Kidney tubule cell (primary cell): ENCODE measurements at places on chromosomes 5 and 9.

DNA sequence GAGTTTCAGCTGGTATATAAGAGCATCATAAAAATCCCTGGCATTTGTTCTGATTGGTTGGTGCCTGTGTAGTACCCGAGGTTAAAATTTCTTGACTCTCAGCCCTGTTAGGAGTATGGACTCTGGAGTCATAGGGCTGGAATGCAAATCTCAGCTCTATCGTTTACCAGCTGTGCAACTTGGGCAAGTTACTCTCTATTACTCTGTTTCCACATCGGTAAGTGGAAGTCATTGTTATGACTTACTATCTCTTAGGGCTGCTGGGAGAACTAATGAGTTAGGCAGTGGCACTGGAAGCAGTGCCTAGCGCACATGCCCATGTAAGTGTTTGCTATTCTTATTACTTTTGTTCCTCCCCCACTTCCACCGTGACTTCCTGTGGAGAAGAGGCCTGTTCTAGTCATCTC is 141.6 kb downstream of the BOD1 start:
- DNase-seq, result peak; percentile 18

DNA sequence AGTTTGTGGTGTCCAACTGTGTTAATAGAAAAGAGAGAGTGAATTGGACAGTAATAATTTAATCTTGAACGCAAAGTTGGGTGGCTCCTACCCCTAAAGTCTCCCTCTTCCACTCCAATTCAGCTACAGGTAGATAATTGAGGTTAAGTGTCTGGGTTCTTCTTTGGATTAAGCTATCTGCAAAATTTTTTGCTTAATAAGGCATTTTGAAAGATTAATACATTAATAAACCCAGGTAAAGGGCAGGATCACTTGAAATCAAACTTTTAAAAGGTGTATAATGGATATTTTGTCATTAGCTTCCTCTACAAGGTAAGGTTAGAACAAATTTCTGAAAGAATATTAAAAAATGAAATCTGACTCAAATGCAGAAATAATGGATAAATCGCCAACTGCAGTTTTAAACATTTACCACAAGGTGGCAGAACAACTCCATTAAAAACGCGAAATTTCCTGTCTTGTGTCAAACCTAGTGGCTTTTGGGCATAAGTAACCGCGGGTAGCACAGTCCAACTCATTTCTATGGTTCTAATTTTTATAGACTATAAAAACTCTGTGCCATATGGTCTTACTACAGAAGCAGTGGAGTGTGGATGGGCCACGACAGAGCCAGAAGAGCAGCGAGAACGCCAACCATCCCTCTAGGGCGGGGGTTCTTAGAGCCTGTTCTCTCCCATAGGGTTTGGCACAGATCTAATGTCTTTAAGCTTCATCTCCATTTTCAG is 276.5 kb downstream of the ARHGEF28 start:
- DNase-seq, result peak; percentile 68

DNA sequence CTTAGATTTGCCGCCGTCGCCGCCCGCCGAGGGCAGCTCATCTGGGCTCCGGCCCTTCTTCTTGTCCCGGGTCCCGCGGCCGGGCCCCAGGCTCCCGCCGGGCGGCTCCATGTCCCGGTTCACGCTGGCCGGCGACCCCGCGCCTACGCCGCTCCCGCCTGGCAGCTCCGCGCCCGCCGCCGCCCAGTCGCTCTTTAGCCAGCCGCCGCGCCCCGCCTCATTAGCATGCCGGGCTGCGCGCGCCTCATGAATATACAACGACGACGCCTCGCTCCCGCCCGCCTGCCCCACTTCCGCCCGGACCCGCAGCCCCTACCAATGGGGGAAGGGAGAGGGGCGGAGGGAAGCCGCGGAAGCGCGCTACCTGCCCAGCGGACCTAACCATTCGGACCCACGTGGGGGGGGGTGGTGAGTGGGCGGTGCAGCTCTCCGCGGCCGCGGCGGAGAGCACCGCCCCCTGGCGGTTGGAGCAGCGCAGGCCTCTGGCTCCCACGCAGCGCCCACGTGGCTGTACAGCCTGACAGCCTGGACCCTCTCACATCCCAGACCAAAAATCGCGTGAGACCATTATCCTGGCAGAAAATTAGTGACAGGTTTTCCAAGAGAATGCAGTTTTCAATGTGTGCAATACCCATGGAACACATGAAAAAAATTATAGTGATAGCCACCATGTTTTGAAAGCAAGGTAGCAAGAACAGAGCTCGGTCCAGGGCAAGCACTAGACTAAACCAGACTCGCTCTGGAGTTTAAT is at the start of gene DIAPH1:
Gene DIAPH1 (minus strand): TSS at position 197 of the 751 bp plus-strand sequence. CDS start 86 bp downstream, at position 111.
- peak; percentile 97 for DNase-seq

DNA sequence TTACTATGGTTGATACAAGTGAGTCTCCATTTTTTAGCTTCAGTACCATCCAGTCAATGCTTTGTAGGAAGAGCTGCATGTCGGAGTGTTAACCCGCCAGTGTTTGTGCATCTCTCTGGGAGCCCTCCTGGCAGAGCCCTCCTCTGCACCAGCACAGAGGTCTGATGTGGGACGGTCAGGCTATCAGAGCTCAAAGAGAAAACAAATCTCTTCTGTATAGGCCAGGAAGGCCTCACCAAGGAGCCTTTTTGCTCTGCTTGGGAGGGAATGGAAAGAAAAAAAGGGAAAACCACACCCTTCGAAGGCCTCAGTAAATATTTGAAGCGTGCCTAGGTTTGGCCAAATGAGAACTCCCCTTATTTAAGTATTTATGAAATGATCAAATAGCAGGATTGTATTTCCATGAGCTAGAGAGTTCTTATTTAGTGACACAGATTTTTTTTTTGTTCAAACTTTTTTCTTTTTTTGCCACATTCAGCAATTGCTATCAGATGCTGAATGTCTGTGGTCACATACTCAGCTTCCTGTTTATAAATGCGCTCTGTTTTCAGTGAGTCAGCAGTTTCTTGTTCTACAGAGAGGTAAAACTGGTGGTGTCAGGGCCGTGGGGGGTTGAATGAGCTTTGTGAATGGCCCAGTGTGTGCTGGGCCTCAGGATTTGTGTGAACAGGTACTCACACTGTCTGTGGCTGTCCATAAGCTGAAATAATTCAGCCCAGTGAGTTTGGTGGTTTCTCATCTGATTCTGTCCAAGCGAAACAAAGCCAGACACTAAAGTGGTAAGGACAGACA is 226.6 kb downstream of the SNX18 start:
- peak; percentile 88 for DNase-seq

- DNase-seq, result no peak
Observed at GRCh38 chr9:129762985-129763926, 10.4 kb upstream of the PTGES start.

DNA sequence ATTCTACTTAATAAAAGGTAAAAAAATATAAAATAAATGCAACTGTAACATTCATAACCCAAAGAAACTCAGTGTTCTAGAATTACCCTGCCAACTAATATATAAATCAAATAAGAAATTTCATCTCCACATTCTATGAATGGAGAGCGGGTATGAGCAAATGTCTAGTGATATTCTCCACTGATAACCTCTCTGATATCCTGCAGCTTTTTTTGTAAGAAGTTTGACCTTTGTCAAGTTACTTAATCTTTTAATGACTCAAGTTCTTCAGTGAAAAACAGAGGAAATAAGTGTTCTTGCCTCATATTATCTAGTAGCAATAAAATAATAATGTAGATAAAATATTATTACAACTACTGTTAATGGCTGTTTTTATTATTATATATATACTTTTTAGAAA is 1275.6 kb upstream of the CDH9 start:
- no peak for DNase-seq

DNA sequence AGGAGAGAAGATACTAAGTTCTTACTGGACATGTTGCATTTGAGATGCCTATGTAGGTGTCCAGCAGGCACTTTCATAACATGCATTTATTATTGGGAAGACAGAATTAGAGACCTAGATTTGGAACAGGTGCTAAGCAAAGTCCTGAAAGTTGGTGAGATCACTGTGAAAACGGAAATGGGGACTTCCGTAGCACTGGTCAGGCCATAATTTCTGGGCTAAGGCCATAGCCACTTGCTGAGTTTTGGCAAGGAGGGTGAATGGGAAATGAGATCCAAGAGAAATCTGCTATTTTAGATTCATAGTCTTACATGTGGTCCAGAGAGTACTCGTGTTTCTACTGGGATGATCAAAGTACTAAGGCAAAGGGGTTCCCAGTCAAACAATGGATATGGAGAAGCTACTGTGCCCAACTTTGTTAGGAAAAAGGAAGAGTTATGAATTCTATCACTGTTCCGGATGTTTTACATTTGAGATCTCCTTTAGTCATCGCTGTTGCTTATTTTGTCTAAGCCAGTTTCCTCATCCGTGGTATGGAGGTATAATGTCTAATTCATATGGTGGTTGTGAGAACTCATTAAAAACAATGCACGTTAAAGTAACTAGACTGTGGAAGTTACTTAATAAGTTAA is 33.4 kb downstream of the TEK start:
- no peak for DNase-seq

- peak; percentile 96 for DNase-seq
Observed at GRCh38 chr9:38339087-38339486, 53.4 kb upstream of the ALDH1B1 start.

GRCh38 chr5:135478938-135479337 is 26.8 kb upstream of the TIFAB start:
- DNase-seq, result no peak

DNA sequence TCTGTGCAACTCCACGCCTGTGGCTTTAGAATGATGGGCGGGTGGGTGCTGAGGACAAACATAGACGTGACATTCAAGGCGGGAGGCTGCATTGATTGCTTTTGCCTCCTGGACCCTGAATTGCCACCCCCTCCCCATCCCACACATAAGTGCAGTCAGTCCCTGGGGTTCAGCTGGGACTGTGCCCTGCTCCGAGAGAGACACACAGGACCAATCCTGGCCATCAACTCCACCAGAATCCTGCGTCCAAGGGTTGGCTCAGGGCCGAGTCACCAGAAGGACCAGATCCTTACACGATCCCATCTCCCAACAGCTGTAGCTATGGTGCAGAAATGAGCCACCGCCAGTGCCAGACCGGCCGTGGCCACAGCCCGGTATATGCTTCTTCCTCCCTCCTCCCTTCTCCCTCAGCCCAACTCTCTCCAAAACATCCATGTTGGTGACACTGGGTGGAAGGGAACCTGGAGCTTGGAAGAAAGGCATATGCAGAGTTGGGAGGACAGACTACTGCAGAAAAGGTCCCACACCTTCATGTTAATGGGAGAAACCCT is 27.4 kb downstream of the IRX2 start:
- DNase-seq, result no peak

- DNase-seq, result peak; percentile 53
Observed at GRCh38 chr5:160651692-160652645, 200.0 kb downstream of the ATP10B start.

DNA sequence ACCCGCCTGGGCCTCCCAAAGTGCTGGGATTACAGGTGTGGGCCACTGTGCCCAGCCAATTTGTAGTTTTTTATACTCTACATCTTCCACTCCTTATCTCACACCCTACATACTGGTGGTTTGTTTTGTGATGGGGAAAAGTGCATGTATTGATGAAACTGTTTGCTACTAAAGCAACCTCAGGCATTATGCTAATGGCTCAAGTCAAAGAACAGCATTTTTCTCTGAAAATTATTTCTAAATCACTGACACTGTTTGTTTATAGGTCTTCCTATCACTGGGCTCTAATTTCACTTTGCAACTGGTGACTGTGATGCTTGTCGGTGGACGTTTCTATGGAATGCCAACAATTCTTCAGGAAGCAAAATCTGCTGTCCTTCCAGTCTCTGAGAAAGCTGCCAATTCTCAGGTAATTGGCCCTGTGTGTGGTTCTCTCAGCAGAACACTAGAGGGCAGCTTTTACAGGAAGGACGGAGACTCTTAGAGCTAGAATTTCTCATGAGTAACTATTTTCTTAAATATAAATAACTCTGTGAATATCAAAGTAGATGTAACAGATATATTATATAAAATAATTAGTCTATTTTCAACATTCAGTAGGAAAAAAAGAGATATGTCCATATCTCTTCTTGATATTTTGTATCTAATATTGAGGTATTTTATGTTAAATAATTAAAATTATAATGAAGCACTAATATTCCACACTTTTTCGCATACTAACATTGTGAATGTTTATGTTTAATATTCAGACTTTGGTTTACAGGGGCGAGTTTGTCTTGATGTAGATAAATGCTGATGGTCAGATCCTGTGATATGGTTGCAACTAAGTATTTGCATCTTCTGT is 244.1 kb downstream of the ADGRV1 start:
- DNase-seq, result peak; percentile 60

- peak; percentile 9 for DNase-seq
Observed at GRCh38 chr9:17481565-17481964, 97.3 kb upstream of the SH3GL2 start.

DNA sequence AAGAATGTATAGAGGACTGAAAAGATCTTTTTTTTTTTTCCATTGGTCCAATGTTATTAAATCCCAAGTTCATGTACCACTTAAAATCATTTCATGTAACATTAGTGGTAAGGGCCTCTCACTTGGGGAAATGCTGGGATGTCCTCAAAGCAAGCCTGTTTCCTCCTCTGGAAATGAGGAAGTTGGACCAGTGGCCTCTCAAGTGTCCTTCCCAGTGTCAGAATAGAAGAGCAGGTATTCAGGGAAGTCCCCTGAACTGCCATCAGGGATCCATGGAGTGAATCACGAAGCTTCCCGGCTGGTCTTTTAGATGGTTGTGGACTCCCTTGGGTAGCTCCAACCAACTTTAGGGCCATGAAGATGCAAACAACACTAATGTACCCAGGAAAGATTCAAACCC is 55.2 kb upstream of the AFAP1L1 start:
- no peak for DNase-seq

- no peak for DNase-seq
Observed at GRCh38 chr5:37251665-37252064, 2.5 kb upstream of the CPLANE1 start.

DNA sequence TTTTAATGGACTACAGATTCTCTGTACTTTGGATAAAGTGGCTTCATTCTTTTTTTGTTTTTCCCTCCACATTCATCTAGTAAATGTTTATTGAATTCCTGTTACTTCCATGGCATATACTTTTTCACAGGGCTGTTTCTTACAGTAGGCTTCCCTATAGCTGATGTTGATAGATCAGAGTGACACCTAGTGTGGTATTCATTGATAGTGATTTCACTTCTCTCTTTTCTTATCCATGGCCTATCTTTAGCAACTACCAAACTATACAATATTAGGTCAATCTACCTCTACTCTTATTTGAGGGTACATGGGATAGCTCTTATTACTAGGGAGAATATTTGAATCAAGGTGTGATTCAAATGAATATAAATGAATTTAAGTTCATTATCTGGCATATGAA is 35.8 kb downstream of the FSD1L start:
- no peak for DNase-seq

DNA sequence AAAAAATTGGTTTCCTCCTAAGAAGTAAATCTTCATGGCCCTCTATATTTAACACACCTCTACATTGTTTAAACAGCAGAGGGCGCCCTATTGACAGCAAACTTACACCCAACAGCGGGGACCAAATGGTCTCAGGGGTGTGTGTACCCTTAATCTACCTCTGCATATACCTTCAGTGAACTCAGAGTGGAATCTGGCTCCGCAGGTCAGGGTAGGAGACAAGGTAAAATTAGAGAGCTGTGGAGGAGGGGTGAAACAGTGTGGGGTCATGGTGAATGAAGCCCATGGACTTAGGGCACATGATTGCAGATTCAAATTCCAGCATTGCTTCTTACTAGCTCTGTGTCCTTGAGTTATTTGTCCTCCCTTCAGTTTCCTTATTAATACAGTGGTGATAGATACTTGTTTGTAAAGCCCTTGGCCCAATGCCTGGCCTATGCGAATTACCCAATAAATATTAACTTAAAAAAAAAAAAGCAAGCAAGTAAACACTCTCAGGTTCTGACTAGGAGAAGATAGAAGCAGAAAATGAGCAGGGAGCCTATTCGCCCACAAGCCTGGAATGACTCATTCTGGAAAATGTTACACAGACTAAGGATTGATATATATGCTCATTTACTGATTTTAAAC is 122.9 kb downstream of the CAVIN4 start:
- peak; percentile 35 for DNase-seq
